ENCODE measurements at places on chromosomes 5 and 9.

- DNase-seq: no peak
These were observed 49.5 kb downstream of the JAKMIP2 start for GRCh38 chr5:147733075-147733474.

GRCh38 chr5:52580921-52581320 lies 206.8 kb upstream of the ITGA1 start:
- no peak for DNase-seq

- DNase-seq: peak; percentile 73
These were observed at the start of gene CCDC180 for GRCh38 chr9:97307500-97308163. TSS of gene CCDC180 (plus strand) at chr9:97307659. CDS start at chr9:97308064, 405 bp downstream.

DNA sequence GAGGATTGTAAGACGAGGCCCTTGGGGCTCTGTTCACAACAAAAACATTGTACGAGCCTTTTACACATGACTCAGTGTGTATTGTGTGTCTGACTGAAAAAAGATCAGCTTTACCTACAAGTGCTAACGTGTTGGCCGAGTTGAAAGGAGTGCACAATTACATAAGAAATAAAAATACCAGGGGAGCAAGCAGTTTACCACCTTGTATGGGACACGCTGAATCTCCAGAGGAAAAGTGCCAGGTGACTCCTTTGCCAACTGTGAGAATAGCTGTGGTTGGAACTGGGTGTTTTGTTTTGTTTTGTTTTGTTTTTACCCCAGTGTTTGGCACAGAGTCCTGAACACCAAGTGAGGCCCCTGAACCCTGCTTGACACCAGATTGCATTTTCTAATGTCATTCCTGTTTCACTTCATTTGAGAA lies 32.8 kb upstream of the ZSWIM6 start:
- no peak for DNase-seq

- no peak for DNase-seq
These were observed 169.3 kb downstream of the CCDC192 start for GRCh38 chr5:127872494-127872893.

- no peak for DNase-seq
These were observed 10.5 kb upstream of the ARAP3 start for GRCh38 chr5:141692533-141692888.

DNA sequence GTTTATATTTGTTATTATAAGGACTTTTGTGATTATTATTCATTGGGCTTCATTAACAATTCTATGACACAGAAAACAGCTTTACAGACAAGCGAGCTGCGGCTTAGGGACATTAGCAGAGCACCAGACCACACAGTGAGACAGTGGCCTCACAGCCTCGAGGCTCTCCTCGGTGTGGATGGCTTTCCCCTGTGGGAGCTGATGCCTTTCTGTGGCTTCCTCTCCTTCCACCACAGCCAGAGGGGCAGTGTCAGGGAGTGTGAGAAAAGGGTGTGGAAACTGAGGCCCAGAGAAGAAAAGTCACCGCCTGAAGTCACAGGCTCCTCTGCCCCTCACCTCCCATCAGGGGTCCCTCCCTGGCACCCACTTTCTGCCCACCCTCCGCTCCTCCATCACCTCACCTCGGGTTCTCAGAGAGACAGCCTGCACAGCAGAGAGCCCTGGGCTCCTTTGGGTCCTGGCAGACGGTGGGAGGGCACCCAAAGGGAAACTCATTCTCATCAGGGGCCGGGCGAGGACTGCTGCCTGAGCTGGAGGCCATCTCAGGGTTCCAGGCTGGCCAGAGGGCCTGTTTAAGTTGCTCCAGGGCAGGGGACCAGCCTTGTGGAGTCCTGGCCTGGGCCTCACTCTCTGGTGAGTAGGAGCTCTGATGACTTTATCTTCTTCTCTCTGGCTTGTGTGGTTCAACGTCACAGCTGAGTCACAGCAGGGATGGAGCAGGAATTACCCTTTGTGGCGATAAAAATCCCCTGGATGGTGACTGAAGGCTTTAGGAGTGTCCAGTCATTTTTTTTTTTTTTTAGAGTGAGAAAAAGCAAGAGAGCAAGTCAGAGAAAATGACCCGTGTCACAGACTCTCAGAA lies 830 bp downstream of the TRAF1 start:
- peak; percentile 12 for DNase-seq

DNA sequence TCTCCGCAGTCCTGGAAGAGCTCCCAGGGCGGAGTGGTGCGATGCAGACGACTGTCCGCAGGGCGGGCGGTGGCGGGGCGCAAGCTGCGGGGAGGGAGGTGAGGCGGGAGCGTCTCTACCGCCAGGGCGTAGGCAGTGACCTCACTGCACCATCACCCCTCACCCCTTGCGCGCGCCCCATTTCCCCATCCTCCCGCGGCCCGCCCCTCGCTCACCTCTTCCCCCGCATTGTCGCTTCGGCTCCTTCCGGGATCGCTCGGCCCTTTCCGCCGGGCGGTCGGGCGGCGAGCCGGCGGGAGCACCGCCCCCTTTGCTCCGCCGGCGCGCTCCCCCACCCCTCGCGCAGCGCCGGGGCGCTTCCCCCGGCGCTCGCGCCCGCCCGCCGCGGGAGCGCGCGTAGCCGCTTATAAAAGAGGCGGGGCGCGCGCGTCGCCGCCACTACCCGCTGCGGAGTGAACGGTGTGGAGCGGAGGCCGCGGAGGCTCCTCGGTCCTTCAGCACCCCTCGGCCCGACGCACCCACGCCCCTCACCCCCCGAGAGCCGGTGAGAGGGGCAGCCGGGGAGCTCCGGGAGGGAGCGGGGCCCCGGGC lies at the start of gene SPTAN1:
Gene SPTAN1, plus strand, starts transcription at position 435 of the 591 bp plus-strand sequence. CDS start 14,154 bp downstream, outside the sequence.
- peak; percentile 95 for DNase-seq
